ENCODE measurements at places on chromosomes 11 and 22.

DNA sequence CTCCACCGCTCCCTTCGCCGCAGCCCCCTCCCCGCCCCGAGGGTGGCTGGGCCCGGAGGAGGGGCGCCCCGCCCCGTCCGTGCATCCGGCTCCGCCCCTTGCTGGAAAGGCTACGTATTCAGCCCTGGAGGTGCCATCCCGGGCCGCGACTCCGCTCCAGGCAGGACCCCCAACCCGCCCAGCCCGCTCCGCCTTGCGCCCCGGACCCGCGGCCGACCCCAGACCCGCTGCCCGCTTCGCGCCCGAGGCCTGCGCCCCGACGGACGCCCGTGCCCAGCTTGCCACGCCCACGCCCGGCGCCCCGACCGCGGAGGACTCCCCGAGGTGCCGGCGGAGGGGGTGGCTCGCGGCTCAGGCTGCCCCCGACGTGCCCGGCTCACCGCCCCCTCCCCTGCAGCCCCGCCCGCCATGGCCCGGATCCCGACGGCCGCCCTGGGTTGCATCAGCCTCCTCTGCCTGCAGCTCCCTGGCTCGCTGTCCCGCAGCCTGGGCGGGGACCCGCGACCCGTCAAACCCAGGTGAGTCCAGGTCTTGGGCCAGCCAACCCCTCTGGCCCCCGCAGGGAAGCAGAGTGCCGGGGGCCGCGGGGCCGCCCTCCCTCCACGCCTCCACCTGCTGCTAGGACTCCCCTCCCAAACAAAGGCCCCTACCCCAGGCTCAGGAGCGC is at the start of gene ADM2:
ADM2 (plus strand) TSS at position 104 of the 667 bp plus-strand sequence; CDS start at position 409, 305 bp downstream.
- peak; percentile 34 for DNase-seq
- H3K4me1 ChIP-seq, result no peaks in the 10 kb centered on the region
- peaks cover 12% of the 10 kb centered on the region for H3K27me3 ChIP-seq
- H3K27ac ChIP-seq, result no peak within 1 kb of the TSS
- peak within 1 kb of the TSS; percentile 71 for H3K4me3 ChIP-seq

DNA sequence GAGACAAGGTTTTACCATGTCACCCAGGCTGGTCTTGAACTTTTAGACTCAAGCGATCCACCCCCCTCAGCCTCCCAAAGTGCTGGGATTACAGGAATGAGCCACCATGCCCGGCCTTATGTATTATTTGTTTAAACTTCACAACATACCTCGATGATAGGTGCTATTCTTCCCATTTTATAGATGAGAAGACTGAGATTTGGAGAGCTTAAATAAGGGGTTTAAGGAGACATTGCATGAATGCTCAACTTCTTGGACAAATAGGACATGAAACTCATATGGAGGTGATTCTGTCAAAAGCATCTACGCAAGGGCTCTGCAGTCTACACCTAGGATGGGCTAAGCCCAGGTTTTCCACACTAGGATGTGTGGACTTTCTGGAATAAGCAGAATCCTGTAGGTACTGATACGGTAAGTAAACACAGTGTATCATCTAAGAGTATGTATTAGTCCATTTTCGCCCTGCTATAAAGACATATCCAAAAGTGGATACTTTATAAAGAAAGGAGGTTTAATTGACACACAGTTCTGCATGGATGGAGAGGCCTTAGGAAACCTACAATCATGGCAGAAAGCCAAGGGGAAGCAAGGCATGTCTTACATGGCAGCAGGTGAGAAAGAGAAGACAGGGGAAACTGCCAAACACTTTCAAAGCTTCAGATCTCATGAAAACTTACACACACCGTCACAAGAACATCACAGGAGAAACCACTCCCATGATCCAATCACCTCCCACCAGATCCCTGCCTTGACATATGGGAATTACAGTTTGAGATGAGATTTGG is 62.8 kb upstream of the CAPRIN1 start:
- H3K4me3 ChIP-seq, result no peak overlapping the region
- DNase-seq, result no peak
- no peaks in the 10 kb centered on the region for H3K27me3 ChIP-seq
- H3K36me3 ChIP-seq, result no peaks in the 10 kb centered on the region
- H3K27ac ChIP-seq, result no peak overlapping the region
- no peaks in the 10 kb centered on the region for H3K4me1 ChIP-seq

DNA sequence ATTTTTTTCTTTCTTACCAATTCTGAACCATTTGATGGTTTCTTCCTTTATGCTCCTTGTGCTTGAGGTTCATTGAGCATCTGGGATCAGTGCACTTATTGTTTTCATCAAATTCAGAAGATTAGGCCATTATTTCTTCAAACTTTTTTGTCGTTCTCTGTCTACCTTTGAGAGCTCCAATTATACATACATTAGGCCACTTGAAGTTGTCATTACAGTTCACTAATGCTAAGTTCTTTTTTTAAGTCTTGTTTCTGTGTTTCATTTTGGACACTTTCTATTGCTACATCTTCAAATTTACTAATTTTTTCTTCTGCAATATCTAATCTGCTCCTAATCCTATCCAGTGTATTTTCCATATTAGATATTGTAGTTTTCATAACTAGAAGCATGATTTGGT is 40.8 kb downstream of the CDPF1 start:
- H3K36me3 ChIP-seq, result peaks cover 24% of the 10 kb centered on the region
- no peak overlapping the region for H3K4me3 ChIP-seq
- H3K27ac ChIP-seq, result no peak overlapping the region
- H3K4me1 ChIP-seq, result peaks cover 6% of the 10 kb centered on the region
- no peak for DNase-seq

- no peak for DNase-seq
- peaks cover 36% of the 10 kb centered on the region for H3K27me3 ChIP-seq
- H3K36me3 ChIP-seq, result no peaks in the 10 kb centered on the region
- H3K27ac ChIP-seq, result no peak overlapping the region
- no peak overlapping the region for H3K4me3 ChIP-seq
- H3K4me1 ChIP-seq, result no peaks in the 10 kb centered on the region
Observed at GRCh38 chr11:11370962-11371303, 17.9 kb upstream of the CSNK2A3 start.

- H3K36me3 ChIP-seq, result peaks cover 2% of the 10 kb centered on the region
- H3K4me3 ChIP-seq, result no peak overlapping the region
- no peak overlapping the region for H3K27ac ChIP-seq
- H3K27me3 ChIP-seq, result peaks cover 10% of the 10 kb centered on the region
- no peaks in the 10 kb centered on the region for H3K4me1 ChIP-seq
Observed at GRCh38 chr11:107785401-107785800, 73.2 kb downstream of the SLC35F2 start.

GRCh38 chr22:46052801-46053562 is 76.0 kb upstream of the WNT7B start:
- H3K4me1 ChIP-seq, result peaks cover 30% of the 10 kb centered on the region
- no peak for DNase-seq
- peak overlapping the region; percentile 86 for H3K4me3 ChIP-seq
- no peaks in the 10 kb centered on the region for H3K27me3 ChIP-seq
- H3K27ac ChIP-seq, result peak overlapping the region; percentile 91
- H3K36me3 ChIP-seq, result peaks cover 8% of the 10 kb centered on the region

- H3K4me1 ChIP-seq, result peaks cover 67% of the 10 kb centered on the region
- H3K27me3 ChIP-seq, result no peaks in the 10 kb centered on the region
- no peak overlapping the region for H3K27ac ChIP-seq
Observed at GRCh38 chr11:1499899-1500298, 13.3 kb upstream of the MOB2 start.

DNA sequence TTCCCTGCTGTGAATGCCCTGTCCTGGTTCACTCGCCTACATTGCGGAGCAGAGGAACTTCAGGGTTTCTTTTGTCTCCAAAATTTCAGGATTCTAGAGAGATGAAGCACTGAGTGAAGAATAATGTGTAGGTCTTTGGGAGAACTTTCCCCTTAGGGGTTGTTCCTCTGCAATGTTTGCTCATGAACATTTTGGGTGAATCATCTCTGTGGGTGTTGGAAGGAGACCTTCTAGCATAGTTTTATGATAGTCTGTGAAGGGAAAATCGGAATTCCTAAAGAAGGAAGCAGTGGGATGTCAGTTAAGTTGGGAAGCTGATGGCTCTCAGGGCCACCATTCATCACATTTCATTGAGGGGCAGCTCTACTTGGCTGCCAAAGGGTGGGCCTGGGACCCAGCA is 64.8 kb downstream of the MIAT start:
- H3K4me1 ChIP-seq, result peaks cover 25% of the 10 kb centered on the region
- no peak overlapping the region for H3K27ac ChIP-seq
- no peaks in the 10 kb centered on the region for H3K27me3 ChIP-seq
- no peak overlapping the region for H3K4me3 ChIP-seq

DNA sequence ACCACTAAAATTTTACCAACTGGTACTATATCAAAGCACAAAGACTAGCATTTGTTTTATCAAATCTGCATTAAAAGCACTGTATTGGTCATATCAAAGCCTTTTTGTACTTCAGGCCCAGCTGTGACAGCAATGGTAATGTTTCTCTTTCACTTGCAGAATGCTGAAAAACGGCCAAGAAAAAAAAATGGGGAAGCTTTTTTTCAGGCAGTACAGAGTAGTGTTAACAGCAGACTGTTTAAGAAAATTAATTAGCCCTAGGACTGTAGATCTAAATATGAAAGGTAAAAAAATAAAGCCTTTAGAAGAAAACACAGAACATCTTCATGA is 33.3 kb downstream of the DENND5A start:
- no peaks in the 10 kb centered on the region for H3K27me3 ChIP-seq
- H3K27ac ChIP-seq, result no peak overlapping the region
- H3K36me3 ChIP-seq, result no peaks in the 10 kb centered on the region
- DNase-seq, result no peak
- H3K4me1 ChIP-seq, result peaks cover 26% of the 10 kb centered on the region

GRCh38 chr11:121669422-121669821 is 216.7 kb upstream of the SORL1-AS1 start:
- H3K4me1 ChIP-seq, result no peaks in the 10 kb centered on the region
- no peak overlapping the region for H3K4me3 ChIP-seq
- no peaks in the 10 kb centered on the region for H3K27me3 ChIP-seq
- H3K27ac ChIP-seq, result no peak overlapping the region

DNA sequence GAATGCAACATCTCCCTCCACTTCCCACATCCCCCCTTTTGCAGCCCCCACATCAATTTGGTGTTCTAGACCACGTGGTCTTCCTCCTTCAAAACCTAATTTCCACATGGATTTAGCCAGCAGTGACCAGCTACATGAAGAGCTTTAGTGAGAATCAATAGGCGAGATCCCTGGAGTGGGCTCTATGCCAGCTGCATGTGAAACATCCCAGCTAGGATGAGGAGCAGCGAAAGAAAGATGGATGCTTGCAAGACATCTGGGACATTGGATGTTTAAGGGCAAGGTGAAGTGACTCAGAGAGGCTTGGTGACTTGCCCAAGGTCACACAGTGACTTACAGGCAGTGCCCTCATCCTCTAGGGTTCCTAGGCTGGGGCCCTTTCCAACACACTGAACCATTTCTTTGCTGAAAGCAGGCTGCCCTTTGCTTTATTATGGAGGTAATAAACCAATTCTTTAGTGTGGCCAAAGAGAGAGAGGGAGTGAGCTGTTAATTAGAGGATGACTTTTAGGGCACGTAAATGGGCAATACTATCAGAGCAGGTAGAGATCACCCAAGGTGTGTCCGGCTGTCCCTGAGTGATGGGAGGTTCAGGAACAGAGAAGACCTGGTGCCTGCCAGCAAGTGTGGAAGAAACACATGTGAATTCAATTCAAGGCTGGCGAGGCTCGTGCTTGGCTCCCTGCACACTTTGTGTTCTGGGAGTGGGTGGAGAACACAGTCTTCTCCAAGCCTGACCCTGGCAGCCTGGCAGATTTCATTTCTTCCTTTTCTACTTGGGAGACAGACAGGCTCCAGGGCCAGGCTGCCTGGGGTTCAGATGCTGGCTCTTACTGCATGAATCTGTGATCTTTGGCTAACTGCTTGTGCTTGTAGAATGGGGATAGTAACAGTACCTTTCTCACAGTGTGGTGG is 24.0 kb downstream of the TSPAN18 start:
- no peaks in the 10 kb centered on the region for H3K27me3 ChIP-seq
- DNase-seq, result no peak
- H3K4me3 ChIP-seq, result no peak overlapping the region
- peaks cover 6% of the 10 kb centered on the region for H3K4me1 ChIP-seq

DNA sequence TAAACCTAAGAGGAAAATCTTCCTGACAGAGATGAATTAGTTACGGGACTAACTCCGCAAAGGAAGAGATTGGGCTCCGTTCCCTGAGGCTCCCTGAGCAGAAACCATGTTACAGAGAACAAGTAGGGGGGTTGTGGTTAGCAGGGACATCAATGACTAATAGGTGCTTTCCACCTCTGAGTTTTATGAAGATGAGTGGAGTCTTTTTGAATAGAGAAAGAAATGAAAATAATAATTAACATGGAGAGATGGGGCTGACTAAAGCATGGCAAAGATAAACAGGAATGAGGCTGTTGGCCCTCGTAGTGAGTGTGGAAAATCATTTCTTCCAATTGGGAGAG is 47.5 kb upstream of the PICALM start:
- DNase-seq, result no peak
- peak overlapping the region; percentile 79 for H3K27ac ChIP-seq
- no peaks in the 10 kb centered on the region for H3K27me3 ChIP-seq

DNA sequence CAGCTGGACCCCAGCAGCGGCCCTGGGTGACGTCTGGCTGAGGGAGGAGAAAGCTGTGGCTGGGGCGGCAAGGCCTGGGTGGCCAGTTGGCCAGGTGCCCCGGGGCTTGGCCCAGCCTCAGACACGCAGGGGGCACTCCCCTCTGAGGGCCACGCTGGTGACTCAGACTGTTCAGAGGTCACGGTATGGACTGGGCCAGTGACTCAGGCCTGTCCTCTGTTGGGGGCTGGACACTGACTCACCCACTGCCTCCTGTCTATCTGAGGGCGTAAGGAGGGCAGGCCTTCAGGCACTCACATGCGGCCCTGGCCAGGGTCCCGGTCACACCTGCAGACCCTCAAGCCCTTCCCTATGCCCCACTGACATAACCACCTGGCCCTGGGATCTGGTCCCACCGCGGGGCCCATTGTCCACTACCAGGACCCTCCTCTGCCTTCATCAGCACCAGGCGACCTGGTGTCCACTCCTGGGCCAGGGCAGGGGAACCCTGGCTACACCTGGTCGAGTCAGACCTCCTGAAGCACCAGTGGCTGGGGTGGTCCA is 3.7 kb upstream of the MUC5AC start:
- H3K27ac ChIP-seq, result no peak overlapping the region
- H3K4me1 ChIP-seq, result no peaks in the 10 kb centered on the region
- peak; percentile 12 for DNase-seq
- no peaks in the 10 kb centered on the region for H3K36me3 ChIP-seq

Data from central memory CD8-positive, alpha-beta T cell (primary cell).